T-helper 2 cell (primary cell): ENCODE measurements at places on chromosomes 1 and 21.

DNA sequence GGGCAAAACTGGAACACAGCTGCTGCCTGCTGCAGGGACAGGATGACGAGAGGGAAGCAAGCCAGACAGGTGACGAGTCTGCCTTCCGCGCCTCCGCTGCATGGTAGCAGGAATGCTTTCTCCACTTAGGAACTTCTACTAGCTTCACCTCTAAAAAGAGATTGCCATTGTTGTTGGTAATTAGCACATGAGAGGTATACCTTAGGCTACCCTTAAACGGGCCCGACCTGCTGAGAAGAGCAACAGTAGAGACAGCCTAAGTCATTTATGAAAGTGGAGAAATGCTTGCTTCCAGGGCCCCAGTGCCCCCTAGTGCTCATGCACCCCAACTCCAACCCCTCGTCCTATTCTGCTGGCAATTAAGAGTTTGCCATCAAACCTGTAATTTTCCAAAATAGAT lies 96.9 kb upstream of the AKT3 start:
- no peak for DNase-seq

- no peak for DNase-seq
Observed at GRCh38 chr1:219495737-219496408, 117.0 kb downstream of the ZC3H11B start.

- DNase-seq, result no peak
Observed at GRCh38 chr1:227952374-227953021, 4.8 kb upstream of the WNT9A start.

DNA sequence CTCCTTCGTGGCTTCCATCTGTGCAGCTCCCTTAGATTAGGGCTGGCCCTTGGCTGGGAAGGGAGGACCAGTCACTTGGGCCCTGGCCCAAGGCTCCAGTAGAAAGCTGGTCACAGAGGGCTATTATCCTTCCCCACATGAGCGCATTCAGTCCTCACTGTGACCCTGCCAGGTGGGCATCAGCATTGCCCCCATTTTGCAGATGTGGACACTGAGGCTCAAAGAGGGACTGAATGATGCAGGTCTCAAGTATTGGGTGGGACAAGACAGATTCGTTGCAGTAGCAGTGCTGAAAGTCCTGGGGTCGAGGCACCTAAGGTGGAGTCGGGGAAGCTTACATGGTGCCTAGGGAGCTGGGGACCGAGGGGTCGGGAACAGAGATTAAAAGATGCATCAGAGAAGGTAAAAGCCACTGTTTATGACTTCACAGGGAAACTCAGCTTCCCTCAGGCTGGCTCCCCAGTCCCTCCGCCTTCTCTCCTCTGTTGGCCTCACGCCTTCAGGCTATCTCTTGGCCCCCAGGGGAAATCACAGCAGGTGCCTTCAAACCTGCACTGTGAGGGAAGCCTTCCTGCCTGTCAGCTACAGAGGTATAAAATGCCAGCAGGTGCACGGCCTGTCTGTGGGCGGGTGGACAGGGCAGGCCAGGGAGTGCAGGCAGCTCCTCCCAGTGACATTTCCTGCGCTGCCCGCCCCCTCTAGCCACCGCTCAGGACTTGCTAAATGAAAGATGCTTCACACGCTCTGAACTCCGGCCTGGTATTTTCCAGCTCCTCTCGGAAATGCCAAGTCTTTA lies 178.4 kb downstream of the GRIK3 start:
- DNase-seq, result no peak

- no peak for DNase-seq
Observed at GRCh38 chr1:15883326-15883725, 35.8 kb downstream of the SPEN start.

- DNase-seq, result no peak
Observed at GRCh38 chr1:79441238-79441637, 434.7 kb upstream of the ADGRL4 start.
